ENCODE measurements at places on chromosomes 3 and 15. TPM values are rescaled to one million over a fixed set of nuclear protein-coding genes. Genes with fewer than 3 reads are reported as not detected.

- H3K27me3 ChIP-seq, result no peaks in the 10 kb centered on the region
- H3K4me3 ChIP-seq, result no peak overlapping the region
- no peaks in the 10 kb centered on the region for H3K36me3 ChIP-seq
- no peaks in the 10 kb centered on the region for H3K4me1 ChIP-seq
Observed at GRCh38 chr15:27928386-27928785, 170.7 kb downstream of the OCA2 start.

DNA sequence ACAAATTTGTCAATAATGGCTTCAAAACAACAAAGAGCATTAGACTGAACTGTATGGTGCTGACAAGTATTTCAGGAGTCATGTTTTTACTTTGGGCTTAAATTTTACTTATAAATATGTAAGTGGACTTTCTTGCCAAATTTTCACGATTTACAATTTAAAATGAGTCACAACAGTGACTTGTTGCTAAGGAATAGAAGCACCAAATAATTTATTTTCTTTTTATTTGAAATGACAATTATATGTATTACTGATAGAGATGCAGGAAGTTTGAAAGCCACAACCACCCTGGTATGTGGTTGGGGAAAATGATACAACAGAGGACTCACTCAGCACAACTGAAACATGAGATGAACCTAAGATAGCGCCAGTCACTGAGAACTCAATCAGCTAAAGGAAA is 90.3 kb downstream of the FMN1 start:
- peak; percentile 37 for DNase-seq
- H3K27me3 ChIP-seq, result peaks cover 15% of the 10 kb centered on the region
- H3K4me1 ChIP-seq, result peaks cover 3% of the 10 kb centered on the region
- no peaks in the 10 kb centered on the region for H3K36me3 ChIP-seq

DNA sequence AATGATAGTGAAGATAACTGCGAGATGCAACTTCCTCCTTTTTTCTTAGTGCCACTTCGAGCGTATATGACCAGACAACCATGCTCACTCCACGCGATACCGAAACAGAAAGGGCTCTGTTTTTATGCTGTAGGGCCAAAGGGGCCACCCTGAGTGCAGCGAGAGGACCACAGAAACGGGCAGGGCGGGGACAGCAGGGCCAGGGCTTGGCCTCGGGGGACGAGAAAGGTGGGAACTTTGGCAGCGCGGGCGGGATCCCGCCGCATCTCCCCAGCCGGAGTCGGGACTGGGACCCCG is 483 bp downstream of the VPS13C start:
- peaks cover 7% of the 10 kb centered on the region for H3K36me3 ChIP-seq
- peak overlapping the region; percentile 90 for H3K27ac ChIP-seq
- H3K4me3 ChIP-seq, result peak overlapping the region; percentile 88
- peak; percentile 77 for DNase-seq
- no peaks in the 10 kb centered on the region for H3K27me3 ChIP-seq
- peaks cover 42% of the 10 kb centered on the region for H3K4me1 ChIP-seq

- no peak overlapping the region for H3K27ac ChIP-seq
- H3K36me3 ChIP-seq, result peaks cover 7% of the 10 kb centered on the region
- no peak overlapping the region for H3K4me3 ChIP-seq
- DNase-seq, result no peak
- no peaks in the 10 kb centered on the region for H3K27me3 ChIP-seq
Observed at GRCh38 chr3:193711166-193711485, 118.1 kb downstream of the OPA1 start.

Gene SLC51A
- total RNA-seq, result not detected

Gene SLC28A2
- not detected for total RNA-seq
